ENCODE measurements at places on chromosomes 1 and 21.

DNA sequence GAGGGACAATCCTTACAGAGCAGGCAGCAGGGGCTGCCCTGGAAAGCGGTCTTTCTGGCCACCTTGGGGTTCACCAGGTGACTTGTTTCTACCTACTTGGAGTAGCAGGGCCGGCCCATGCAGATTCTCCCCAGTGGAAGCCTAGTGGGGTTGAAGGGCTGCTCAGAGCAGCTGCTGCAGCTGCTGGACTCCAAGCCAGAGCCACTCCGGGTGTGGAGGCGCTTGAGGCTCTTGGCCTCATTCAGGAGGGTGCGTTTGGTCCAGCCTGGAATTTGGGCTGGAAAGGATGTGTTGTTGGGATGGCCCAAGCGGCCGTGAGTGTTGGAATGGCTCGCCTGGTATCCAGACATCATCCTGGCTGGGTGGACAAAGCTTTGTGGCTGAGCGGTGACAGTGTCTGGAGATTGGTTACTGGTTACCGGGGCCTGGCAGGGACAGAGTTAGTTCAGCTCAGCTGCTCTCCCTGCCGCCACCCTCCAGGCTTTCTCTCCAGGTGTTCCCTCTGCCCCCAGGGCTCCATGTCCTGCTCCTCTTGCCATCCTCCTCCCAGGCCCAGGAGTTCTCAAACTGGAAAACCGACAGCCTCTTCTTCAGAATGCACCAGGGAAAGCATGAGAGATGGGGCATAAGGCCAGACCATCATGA is 14.2 kb upstream of the HSPG2 start:
- no peak for DNase-seq

- no peak for DNase-seq
These were observed 5.0 kb downstream of the GADD45A start for GRCh38 chr1:67690018-67690363.

- DNase-seq, result peak; percentile 21
These were observed 506 bp downstream of the JUN start for GRCh38 chr1:58783090-58783992.

DNA sequence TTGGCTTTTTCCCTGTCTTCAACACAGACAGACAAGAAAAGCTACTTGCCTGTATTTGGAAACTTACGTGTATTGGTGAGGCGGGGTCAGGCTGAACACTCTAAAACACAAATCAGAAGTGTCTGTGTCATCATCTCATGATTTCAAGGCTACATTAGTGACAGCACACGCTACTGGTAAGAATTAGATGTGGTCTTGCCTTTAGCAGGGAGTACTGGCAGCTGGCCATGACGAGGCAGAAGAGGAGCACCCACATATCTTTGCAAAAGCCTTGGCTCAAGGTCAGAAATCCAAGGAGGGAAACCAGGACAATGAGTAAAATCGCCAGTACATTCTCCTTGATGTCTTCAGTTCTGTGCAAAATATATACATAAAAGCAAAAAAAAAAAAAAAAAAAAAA is 77.7 kb downstream of the PCNX2 start:
- no peak for DNase-seq

DNA sequence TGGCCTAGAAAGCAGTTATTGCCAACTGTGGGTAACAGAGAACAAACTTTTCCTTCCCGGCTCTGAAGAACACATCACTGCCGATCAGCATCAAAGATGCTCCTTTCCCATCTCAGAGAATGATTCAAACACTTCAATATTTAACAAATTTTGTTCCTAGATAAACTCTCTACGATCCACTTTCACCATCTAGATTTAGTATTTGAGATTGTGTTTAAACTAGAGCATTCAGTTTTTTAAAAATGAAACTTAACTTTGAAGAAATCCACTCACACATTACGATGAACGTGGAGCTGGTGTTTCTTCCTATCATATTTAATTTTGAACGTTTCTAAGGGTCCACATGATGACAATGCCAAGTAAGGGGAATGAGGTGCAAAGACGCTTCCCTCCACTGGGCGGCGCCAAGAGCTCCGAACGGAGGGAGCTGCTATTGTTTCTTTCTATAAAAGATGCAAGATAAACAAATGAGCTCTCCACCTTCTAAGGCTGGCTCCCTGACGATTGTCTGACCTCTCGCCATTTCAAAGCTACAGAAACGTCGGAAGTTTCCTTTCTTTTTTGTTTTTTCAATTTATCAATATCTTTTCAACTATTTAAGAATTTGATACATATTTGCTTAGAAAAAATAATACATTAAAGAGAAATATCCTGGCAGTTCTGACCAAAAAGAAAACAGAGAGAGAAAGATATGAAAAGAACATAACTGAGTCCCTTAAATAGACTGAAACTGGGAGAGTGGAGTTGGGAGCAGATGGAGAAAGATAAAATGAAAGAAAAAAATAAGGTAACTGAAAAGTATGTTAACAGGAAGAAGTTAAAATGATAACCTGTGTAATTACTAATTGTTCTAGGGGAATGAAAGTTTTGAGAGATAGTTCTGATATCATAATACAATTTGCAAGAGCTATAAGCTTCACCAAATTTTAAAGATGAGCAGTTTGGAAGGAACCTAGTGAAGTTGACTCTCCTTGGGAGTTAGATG is 4.4 kb upstream of the BARHL2 start:
- peak; percentile 16 for DNase-seq

DNA sequence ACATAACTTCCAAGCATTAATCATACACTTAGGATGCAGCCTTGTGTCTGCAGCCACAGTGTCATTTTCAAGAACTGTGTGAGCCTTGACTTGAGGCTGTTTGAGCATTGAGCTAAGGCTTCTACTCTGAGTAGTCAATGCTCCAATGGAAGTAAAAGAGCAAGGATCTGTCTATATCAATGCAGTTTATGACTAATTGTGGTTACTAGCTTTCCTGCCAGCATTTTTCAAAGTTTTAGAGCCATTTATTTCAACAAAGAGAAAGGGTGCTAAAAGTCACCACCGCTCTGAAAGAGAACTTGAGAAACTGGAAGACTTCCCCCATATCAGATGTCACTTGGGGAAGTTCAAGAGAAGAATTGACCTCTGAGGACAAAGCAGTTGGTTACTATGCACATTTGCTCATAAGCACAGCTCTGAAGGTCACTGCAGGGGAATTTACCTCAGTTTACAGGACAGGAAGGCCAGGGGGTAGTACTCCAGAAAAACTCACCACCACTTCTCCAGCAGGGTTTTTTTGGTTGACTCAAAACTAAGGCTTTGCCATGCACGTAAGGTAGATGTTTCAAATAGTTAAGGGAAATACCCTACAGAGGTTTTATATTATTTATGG is 24.5 kb upstream of the RGS1 start:
- DNase-seq, result no peak

- no peak for DNase-seq
These were observed 31.7 kb downstream of the SZT2 start for GRCh38 chr1:43421396-43421795.

DNA sequence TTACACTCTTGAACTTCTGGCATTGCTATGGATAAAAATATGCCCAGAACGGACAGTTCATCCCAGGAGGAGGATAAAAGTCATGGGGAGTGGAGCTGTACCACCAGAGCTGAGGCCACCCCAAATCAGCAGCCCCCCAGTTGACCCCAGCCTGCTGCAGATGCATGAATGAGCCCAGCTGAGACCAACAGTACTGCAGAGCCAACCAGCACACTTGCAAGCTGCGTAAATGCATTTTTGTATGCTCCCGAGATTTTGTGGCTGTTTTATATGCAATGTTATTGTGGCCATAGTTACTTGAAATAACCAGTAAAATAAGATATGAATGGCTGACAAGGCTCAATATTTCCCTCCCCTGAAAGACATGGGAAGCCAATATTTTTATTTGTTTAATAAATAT is 264.6 kb downstream of the DUSP10 start:
- DNase-seq, result no peak

GRCh38 chr21:38134084-38134873 is 122.5 kb upstream of the KCNJ15 start:
- DNase-seq, result no peak

GRCh38 chr21:38861056-38861455 is 55.3 kb downstream of the ETS2 start:
- no peak for DNase-seq

DNA sequence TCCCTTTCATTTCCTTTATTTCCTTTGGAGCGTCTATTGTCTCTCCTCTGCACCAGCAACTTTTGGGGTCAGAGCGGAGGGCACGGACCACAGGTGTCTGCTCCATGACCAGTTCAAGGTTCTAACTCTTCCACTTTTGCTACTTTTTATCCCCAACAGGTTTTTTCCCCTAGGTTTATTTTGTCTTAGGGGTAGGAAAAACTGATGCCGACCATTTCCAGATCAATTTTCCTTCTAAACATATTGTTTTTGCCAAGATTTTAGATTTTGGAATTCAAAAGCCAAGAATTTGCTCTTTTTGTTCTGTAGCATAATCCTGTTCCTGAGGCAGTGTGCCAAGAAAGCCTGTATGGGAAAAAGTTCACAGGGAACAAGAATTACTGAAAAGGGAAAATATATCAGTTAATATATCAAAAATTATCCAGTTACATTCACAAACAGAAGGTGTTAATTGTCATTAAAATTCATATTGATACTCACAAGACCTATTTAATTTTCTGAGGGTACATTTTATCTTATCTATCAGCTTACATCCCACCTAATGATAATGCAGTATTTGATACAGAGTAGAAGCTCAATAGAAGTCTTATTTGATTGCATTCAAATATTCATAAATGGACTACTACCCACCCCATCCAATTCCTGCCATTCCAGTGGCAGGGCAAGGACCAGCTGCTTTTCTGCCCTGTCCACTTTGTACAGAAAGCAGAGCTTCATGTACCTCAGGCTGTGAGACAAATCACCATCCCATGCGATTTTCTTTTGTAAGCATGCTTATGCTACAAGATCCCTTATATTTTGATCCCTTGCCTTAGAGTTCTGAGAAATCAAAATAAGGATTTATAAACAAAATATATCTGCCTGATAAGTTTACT is 31.2 kb downstream of the TSEN15 start:
- no peak for DNase-seq

GRCh38 chr1:33714421-33714820 is 149.5 kb upstream of the HMGB4 start:
- DNase-seq, result no peak

GRCh38 chr21:18449605-18450550 is 46.3 kb upstream of the TMPRSS15 start:
- DNase-seq, result no peak

- DNase-seq, result no peak
These were observed 22.5 kb upstream of the LAX1 start for GRCh38 chr1:203742436-203742835.

- no peak for DNase-seq
These were observed 33.7 kb downstream of the CTTNBP2NL start for GRCh38 chr1:112429749-112430148.

DNA sequence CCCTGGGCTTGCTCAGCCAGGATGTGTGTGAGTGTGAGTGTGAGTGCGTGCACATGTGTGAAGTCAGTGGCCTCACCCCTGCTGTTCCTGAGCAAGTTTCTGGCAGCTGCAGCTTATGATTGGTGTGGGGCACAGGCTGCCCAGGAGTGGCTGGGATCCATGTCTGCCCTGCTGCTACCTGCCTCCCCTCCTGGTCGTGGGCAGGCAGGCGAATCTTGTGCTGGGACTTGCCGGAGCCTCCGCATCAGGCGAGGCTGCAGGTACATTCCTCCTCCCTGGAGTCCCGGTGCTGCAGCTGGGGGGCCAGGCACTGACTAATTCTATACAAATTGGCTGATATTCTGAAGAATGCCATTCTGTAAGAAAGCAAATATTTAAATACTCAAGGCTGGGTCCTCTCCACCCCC is 85.6 kb upstream of the WNT4 start:
- DNase-seq, result no peak

DNA sequence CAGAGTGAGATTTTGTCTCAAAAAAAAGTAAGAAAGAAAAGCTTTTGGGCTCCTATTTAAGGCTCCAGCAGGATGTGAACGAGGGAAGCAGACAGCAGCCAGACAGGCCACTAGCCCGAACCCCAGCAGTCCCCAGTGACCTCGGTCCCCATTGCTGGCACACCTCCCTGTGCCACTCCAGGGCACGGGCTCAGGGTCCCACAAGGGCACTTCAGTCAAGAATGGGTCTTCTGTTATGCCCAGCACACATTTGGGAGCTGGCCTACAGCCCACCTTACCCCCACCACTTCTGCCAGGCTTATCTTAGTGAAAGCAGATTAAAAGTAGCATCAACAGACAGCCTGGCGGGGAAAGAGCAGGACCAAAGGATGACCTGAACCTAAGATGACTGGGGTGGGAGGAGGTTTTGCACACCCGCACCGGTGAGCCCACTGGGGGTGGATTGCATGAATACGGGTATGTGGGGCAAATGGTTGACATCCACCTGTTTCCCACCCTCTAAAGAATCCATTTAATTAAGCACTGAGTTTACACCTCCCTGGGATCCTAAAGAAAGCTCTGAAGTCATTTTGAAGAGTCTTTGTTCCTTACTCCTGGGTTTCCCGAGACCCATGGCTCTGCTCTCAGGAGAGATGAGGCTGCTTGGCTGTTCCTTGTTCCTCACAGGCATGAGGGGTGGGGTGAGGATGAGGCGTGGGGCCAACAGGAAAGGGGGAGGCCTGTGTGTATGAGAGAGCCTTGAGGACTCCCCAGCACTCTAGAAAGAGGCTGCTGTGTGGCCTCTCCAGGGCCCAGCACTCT is 4.7 kb downstream of the CHI3L1 start:
- no peak for DNase-seq

DNA sequence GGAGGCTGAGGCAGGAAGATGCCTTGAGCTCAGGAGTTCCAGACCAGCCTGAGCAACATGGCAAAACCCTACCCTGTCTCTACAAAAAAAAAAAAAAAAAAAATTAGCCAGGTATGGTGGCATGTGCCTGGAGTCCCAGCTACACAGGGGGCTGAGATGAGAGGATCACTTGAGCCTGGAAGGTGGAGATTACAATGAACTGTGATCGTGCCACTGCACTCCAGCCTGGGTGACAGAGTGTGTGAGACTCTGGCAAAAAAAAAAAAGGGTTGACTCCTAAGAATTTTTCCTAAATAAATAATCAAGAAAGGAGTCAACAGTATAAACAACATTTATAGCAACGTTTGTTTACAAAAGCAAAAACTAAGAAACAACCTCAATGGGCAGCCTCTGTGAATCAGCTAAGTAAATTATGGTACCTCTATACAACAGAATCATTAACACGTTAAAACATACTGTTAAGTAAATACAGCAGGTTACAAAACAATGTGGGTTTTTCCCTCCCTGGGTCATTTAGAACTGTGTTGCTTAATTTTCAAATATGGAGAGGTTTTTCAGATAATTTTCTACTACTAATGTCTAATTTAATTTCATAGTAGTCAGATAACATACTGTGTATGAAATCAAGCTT is 56.8 kb downstream of the SLC30A10 start:
- no peak for DNase-seq

- no peak for DNase-seq
These were observed 1.1 kb upstream of the PHTF1 start for GRCh38 chr1:113760102-113761080.

All from stimulated activated CD8-positive, alpha-beta memory T cell treated with anti-CD3 and anti-CD28 coated beads, Interleukin-7, amount 100 ng/mL, for 1 hour (primary cell).